ENCODE measurements at places on chromosomes 5 and 9.

- peak; percentile 91 for DNase-seq
Observed at GRCh38 chr9:38047301-38048251, 21.5 kb downstream of the SHB start.

GRCh38 chr5:134994560-134995156 is 27.0 kb downstream of the CATSPER3 start:
- DNase-seq = no peak

DNA sequence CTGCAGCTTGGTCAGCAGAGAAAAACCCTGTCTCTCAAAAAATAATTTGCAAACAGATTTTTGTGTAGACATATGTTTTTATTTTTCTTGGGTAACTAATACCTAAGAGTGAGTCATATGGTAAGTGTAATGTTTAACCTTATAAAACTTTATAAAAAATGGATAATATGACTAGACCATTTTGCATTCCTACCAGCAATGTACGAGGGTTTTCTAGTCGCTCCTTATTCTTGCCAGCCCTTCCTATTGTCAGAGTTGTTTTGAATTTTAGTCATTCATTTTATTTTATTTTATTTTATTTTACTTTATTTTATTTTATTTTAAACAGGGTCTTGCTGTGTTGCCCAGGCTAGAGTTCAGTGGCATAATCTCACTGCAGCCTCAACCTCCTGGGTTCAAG is 37.8 kb downstream of the RABGAP1 start:
- no peak for DNase-seq

DNA sequence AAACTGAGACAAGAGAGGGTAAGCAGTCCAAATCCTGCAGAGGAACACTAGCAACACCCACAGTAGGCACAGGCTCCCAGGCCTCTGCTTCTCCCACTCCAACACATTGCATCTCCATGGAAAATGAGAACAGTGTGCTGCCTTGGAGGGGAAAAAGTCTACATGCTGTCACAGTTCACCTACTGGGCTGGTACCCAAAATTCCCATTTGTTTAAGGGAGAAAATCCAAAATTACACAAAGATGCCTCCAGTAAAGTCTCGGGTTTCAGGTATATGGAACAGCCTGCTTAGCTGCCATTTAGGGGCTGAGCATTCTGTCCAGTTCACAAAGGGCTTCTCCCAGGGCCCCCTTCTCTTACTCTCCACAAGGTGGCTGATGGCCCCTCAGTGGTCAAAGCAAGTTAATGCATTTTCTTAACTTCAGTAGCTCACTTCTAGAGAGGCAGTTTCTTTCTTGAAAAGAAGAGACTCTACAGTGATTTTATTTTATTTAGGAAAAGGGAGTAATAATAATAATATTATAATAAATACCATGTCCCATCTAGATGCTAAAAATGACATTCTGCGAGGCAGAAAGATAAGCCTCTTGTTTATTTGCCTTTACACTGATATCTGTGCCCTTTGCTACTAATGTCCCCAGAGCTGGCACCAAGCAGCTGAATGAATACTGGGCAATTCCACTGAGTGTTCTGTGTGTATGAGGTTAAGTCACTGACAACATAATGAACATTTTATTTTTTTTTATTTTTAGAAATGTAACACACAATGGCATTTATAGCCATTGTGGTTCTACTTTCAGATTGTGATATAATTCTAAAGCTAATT is 89.4 kb downstream of the RGS7BP start:
- DNase-seq = no peak

DNA sequence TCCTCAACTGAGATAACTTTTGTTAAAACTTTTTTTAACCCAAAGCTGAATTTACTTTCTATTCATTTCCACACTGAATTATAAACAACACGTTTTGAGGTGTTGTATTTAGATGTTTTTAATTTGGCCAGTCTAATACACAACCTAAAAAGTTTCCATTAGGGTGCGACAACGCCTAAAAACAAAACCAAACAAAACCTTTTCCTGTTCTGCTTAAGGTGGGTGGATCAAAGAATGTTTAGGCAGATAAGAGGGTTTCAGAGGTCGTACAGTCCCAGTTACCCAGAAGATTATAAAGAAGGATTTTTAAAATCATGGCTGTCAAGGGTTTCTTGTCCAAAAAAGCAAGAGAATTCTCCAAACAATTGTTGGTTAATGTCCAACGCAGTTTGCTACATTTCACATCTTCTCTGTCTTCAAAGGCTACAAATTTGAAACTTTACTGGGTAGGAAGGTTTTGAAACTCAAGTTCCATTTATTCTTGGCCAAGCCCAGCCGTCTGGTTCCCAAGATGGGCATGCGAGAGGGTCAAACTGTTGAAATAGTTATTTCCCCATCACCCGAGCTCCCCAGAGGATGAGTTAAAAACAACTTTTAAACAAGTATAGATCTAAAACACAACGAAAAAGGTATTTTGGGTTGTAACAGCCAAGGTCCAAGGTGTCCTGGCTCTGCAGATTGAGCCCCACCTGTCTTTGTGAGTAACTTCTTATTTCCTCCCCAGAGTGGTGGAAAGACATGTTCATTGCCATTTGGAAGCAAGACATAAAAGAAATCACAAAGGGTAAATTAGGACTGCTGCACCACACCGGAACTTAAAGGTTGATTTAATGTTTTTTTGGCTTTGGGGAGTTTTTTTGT is 122.8 kb upstream of the MAP3K1 start:
- no peak for DNase-seq

DNA sequence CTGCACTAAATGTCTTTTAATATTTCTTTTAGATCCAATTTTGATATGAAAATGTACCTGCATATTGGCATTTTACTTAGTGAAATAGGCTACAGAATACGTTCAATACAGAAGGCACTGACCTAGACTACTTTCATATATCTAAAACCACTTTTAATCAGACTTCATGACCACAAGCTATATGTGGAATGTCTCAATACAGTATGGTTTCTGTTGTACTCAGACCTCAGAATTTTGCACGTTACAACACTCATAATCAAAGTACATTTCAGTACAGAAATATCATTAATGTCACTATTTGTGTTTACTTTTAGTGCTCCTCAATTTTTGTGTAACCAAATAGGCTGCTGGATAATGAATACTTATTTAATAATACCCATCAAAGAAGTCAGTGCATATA is 74.8 kb downstream of the MEF2C start:
- no peak for DNase-seq

- DNase-seq = no peak
Observed at GRCh38 chr9:130693101-130693425, 517 bp upstream of the EXOSC2 start.

DNA sequence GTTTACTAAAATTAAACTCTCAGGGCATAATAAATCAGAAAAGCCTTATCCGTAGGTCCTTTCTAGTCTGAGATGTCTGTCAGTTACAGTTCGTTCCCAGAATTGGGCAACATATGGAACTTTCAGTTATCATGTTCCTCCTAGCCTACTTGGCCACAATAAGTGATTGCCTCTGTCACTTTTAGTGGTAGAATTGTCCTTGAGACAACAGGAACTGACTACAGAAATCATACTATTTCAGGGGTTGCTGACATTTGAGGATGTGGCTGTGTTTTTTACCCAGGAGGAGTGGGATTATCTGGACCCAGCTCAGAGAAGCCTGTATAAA is 956 bp downstream of the ZNF189 start:
- no peak for DNase-seq

GRCh38 chr5:127562252-127562651 is 44.8 kb downstream of the PRRC1 start:
- no peak for DNase-seq

DNA sequence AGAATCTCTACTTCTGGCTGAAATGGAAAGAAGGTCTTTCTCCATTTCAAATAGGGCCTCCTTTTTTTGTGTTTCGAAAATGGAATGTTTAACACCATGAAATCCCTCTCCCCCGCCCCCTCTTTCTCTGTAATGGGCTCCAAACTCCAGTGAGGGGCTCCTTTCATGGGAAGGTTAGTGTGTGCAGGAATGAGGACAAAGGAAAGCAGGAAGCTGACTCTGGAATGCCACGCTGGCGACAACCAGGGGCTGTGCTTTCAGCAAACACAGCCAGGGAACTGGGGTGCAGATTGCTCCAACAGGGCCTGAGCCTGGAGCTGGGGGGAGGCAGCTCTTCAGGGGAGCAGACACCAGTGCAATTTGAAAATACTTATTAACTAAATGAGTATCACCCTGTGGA is 82.8 kb downstream of the CRB2 start:
- no peak for DNase-seq

DNA sequence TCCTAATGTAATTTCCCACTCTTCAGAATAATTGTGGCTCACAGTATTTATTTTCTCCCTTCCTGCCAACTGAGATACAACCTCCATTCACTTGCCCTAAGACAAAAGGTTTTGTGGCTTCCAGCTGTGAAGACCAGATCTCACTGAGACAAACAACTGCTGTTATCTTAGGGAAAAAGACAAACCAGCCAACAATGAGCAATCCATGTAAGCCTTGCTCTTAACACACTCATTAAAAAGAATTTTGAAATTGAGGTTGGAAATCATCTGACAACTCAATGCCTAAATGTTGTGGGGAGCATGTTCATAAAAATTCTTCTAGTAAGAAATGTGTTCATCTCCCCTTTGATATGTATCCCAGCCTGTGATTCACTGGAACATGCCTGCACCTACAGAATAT is 132.9 kb downstream of the ADAMTSL1 start:
- DNase-seq = peak; percentile 59

DNA sequence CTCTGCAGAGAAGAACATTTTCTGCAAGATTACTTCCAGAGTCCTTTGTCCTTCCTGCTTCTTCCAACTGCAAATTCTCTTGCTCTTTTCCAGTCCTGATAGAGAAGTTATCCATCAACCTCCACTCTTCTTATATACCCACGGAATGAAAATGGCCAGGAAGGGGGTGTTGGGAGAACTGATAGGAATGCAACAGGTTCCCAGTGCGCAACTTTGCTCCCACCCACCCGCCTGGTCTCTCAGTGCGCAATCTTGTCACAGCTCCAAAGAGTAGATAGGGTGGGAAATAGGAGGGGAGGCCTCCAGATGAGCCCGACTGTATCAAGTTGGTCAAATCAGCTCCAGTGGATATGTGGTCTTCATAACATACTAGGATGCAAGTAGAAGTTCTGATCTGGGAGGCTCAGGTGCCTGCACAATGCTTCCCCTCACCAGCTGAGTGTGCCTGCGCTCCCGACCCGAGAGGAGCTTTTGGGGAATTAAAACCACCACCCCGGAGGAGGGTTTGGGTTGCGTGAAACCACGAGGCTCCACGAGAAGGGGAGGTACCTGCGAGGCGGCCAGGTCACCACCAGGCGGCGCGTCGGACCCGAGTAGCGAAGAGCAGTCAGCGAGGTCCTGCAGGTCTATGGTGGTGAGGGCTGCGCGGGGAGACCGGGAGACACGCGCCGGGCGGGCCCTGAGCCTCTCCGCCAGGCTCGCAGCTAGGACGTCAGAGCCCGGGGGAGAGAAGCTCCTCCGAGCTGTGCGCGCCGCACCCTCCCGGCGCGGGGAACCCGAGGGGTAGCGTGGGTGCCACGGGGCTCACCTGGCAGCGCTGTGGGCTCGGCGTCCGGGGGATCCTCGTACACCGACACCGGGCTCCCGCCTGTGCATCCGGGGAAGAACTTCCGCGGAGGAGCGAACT is 835 bp downstream of the MCIDAS start:
- DNase-seq = peak; percentile 83

DNA sequence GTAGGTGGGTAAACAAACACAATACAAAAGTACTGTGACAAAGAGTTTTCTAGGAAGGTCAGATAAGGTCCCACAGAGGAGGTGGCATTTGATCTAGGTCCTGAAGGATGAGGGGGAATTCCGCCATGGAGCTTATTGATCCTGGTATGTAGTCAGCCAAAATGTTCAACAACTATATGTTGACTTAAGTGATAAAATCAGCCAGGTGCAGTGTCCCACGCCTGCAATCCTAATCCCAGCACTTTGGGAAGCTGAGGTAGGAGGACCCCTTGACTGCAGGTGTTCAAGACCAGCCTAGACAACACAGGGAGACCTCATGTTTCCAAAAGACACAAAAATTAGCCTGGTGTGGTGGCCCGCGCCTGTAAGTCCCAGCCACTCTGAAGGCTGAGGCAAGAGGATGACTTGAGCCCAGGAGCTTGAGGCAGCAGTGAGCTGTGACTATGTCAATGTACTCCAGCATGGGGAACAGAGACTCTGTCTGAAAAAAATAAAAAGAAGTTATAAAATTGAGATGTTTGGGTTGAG is 46.4 kb upstream of the PLIN2 start:
- DNase-seq = no peak

DNA sequence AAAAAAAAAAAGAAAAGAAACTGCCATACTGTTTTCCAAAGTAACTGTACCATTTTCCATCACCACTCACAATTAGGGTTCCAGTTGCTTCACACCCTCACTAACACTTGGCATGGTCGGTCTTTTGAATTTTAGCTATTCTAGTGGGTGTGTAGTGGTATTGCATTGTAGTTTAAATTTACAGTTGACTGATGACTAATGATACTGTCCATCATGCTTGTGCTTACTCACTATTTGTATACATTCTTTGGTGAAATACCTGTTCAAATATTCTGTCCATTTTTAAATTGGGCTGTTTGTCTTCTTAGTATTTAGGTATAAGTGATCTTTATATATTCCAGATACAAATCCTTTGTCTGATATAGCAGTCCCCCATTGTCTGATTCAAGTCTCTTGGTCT is 36.2 kb upstream of the ZNF169 start:
- DNase-seq = no peak

GRCh38 chr9:8686516-8686915 is 886.9 kb upstream of the DMAC1 start:
- no peak for DNase-seq

DNA sequence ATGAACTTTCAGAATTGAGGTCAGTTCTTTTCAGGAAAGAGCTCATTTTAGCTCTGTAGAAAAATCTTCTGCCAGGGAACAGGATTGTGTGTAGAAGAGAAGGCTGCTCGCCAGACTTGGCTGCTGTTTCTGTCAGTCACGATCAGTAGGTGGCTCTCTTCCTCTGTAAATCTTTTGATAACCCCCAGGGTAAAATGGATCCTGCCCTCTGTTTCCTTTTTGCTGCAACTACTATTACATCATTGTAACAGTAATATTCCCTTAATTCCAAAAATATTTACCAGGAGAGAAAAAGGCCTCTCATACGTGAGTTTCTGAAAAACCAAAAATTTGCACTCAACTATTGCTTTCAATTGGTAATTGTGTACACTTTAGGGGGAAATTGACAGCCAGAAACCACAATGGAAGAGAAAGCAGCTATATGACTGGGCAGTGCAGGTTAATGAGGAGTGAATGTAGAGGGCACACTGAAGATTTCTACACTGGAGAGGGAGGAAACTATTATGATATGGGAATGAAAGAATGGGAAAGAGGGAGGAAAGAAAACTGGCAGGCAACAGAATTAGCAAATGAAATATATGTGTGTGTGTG is 12.3 kb downstream of the IFNA21 start:
- DNase-seq = peak; percentile 86

GRCh38 chr5:121500310-121500709 is 351.4 kb upstream of the FTMT start:
- no peak for DNase-seq

GRCh38 chr9:91144769-91145168 is 216.9 kb downstream of the AUH start:
- DNase-seq = no peak

- no peak for DNase-seq
Observed at GRCh38 chr9:69622676-69623075, 49.5 kb downstream of the APBA1 start.

Measured in MG63 (cell line).